Hepatocyte (in vitro differentiated cells): ENCODE measurements at places on chromosomes 1 and 21.

DNA sequence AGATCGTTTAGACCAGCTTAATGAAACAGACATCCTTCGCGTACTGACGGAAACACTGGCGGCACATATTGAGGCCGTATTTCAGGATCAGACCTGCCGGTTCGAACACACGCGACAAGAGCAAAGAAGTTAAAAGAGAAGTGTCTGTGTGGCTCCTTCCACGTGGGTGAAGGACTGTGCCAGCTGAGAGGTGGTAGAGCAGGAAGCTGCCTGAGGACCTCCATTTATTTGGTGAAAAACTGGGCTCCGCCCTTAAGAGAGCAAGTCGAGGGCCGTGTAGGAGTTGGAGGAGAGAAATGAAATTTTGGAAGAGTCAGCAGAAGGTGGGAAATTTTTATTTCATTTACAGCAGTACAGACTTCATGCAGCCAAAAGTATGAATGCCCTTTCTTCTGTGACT, 38.8 kb upstream of the ADORA3 start:
- no peak overlapping the region for H3K27ac ChIP-seq
- H3K4me1 ChIP-seq, result no peaks in the 10 kb centered on the region
- H3K36me3 ChIP-seq, result no peaks in the 10 kb centered on the region
- no peak for DNase-seq
- no peaks in the 10 kb centered on the region for H3K27me3 ChIP-seq

GRCh38 chr1:214967865-214968575, 114.5 kb upstream of the KCNK2 start:
- H3K4me1 ChIP-seq, result no peaks in the 10 kb centered on the region
- no peak for DNase-seq
- no peaks in the 10 kb centered on the region for H3K36me3 ChIP-seq
- H3K27ac ChIP-seq, result no peak overlapping the region
- no peak overlapping the region for H3K4me3 ChIP-seq

- H3K27me3 ChIP-seq, result no peaks in the 10 kb centered on the region
- no peak overlapping the region for H3K4me3 ChIP-seq
- H3K4me1 ChIP-seq, result no peaks in the 10 kb centered on the region
- H3K27ac ChIP-seq, result no peak overlapping the region
Observed at GRCh38 chr1:53620061-53620855, 118.7 kb downstream of the GLIS1 start.

DNA sequence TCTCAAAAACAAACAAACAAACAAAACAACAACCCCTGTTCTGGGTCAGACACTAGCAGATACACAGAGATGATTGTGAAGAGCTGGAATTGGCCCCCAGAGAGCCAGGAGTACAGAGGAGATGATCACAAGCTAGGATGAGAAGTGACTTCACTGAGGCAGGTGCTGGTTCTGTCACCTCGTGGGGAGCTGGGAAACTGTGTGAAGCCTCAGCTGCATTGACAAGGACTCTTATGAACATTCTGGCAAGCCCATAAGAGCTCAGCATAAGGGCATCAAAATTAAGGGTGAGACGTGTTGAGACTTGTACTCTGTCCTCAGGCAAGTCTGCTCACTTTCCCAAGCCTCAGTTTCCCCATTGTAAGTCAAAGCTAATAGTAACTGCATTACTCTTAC, 14.7 kb upstream of the PTP4A2 start:
- peaks cover 25% of the 10 kb centered on the region for H3K4me1 ChIP-seq
- H3K36me3 ChIP-seq, result no peaks in the 10 kb centered on the region
- no peaks in the 10 kb centered on the region for H3K27me3 ChIP-seq
- H3K27ac ChIP-seq, result no peak overlapping the region

GRCh38 chr1:42962641-42963377, 4.1 kb upstream of the SLC2A1 start:
- H3K27ac ChIP-seq, result peak overlapping the region; percentile 81
- DNase-seq, result peak; percentile 78
- H3K4me3 ChIP-seq, result no peak overlapping the region
- no peaks in the 10 kb centered on the region for H3K36me3 ChIP-seq
- H3K27me3 ChIP-seq, result no peaks in the 10 kb centered on the region

DNA sequence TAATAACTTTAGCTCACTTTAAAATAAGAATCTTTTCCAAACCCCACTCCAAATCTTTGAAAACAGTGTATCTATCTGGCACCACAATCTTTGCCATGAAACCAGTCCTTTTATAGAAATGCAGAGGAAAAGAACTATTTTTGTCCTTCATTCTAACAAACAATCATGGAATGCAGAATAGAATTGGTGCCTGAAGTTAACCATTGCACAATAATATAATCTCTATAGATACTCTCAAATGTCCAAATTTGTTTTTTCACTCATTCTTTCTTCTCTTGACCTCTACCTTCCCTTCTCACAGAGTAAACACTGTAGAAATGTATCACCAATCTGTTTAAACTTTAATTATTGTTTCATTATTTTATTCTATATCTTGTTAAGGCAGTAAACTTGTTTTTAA, 34.8 kb downstream of the TTLL7 start:
- no peaks in the 10 kb centered on the region for H3K36me3 ChIP-seq
- H3K4me1 ChIP-seq, result no peaks in the 10 kb centered on the region
- H3K4me3 ChIP-seq, result no peak overlapping the region
- H3K27me3 ChIP-seq, result no peaks in the 10 kb centered on the region
- no peak for DNase-seq

GRCh38 chr1:158952416-158952815, 21.1 kb downstream of the PYHIN1 start:
- no peak overlapping the region for H3K4me3 ChIP-seq
- H3K4me1 ChIP-seq, result no peaks in the 10 kb centered on the region
- no peaks in the 10 kb centered on the region for H3K36me3 ChIP-seq
- no peak for DNase-seq

DNA sequence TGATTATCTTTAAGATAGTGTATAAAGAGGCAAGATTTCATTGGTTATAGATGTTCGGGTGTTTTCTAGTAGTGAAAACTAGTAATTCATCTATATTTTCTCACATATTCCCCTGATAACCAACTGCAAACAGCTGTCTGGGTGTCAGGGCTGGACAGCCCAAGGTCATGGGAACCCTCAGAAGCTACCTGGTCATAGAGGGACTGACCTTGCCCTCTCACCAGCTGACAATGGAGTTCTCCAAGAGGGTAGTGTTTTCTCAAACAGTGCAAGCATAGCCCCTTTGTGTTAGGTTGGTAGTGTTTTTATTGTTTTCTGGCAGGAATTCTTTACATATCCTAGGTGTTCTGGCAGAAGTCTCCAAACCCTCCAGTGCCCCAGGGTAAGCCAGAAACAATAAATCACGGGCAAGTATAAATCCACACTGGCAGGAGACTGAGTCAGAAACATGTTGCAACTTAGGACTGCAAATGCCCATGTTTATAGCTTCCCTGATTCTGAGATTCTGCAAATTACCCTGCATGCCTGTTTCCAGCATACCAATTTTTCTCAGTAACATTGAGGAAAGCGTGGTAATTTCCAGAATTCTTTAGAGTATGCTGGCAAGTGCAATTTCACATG, 82.8 kb upstream of the ATP1A1 start:
- no peak overlapping the region for H3K4me3 ChIP-seq
- DNase-seq, result no peak
- no peak overlapping the region for H3K27ac ChIP-seq
- H3K27me3 ChIP-seq, result no peaks in the 10 kb centered on the region

GRCh38 chr1:216820345-216820744, 97.1 kb upstream of the ESRRG start:
- H3K27me3 ChIP-seq, result no peaks in the 10 kb centered on the region
- H3K36me3 ChIP-seq, result no peaks in the 10 kb centered on the region
- H3K4me1 ChIP-seq, result peaks cover 23% of the 10 kb centered on the region
- DNase-seq, result no peak

- no peaks in the 10 kb centered on the region for H3K4me1 ChIP-seq
- DNase-seq, result no peak
- H3K27ac ChIP-seq, result no peak overlapping the region
Observed at GRCh38 chr1:157646144-157646543, 48.3 kb upstream of the FCRL4 start.

- no peaks in the 10 kb centered on the region for H3K27me3 ChIP-seq
- H3K4me1 ChIP-seq, result peaks cover 24% of the 10 kb centered on the region
- DNase-seq, result no peak
Observed at GRCh38 chr1:59364037-59364436, 67.1 kb downstream of the FGGY start.

DNA sequence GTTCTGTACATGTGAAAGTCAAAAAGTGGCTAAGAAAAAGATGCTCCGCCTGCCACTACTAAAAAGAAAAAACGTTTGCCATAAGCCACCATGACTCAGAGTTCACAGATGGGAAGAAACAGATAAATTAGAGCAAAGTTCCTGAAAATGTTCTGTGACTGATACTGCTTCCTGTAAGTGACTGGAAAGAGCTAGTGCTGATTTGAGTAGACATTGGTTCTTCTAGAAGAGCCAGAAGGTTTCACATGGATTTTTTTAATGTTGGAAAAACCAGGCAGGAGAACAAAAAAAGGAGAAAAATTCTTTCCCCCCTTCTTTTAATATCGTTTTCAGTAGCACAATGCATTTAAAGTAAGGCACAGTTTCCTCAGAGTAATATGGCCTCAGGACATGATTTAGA, 221.4 kb downstream of the HLX start:
- peaks cover 9% of the 10 kb centered on the region for H3K4me1 ChIP-seq
- DNase-seq, result peak; percentile 13
- no peaks in the 10 kb centered on the region for H3K27me3 ChIP-seq
- H3K4me3 ChIP-seq, result no peak overlapping the region
- no peak overlapping the region for H3K27ac ChIP-seq

DNA sequence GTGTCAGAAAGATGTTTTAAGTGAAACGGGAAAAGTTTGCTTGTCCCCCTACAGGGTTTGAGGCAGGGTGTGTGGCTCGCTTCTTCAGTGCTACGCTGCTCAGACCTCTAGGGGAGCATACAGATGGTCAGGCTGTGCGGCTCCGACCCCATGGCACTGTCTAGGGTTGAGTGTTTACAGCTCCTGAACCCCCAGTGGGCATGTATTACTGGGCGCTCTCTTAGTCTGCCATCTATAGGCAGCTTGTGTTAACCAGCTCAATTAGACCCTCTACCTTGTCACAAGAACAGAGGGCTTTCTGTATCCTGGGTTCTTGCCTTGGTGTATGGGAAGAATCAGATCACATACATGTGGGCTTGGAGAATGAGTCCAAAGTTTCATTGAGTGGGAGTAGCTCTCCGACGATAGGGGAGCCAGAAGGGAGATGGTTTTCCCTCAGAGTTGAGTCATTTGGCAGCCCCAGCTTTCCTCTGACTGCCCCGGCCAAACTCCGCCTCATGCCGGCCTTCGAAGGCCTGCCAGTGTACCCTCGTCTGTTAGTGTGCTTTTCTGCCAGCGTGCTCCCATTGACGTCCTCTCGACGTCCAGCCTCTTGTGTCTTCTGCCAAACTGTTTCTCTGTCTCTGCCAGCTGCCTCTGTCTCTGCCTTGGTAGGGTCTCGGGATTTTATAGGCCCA, 38.6 kb upstream of the ADGRL4 start:
- no peaks in the 10 kb centered on the region for H3K36me3 ChIP-seq
- no peaks in the 10 kb centered on the region for H3K4me1 ChIP-seq
- H3K27me3 ChIP-seq, result no peaks in the 10 kb centered on the region
- no peak for DNase-seq

- H3K4me1 ChIP-seq, result no peaks in the 10 kb centered on the region
- H3K27me3 ChIP-seq, result no peaks in the 10 kb centered on the region
- H3K4me3 ChIP-seq, result no peak overlapping the region
- H3K36me3 ChIP-seq, result no peaks in the 10 kb centered on the region
- no peak for DNase-seq
- H3K27ac ChIP-seq, result no peak overlapping the region
Observed at GRCh38 chr1:239784896-239785295, 306.8 kb upstream of the FMN2 start.

GRCh38 chr1:61864489-61864888, 122.2 kb downstream of the PATJ start:
- no peaks in the 10 kb centered on the region for H3K27me3 ChIP-seq
- no peak for DNase-seq
- H3K4me1 ChIP-seq, result no peaks in the 10 kb centered on the region
- no peaks in the 10 kb centered on the region for H3K36me3 ChIP-seq
- H3K27ac ChIP-seq, result no peak overlapping the region

DNA sequence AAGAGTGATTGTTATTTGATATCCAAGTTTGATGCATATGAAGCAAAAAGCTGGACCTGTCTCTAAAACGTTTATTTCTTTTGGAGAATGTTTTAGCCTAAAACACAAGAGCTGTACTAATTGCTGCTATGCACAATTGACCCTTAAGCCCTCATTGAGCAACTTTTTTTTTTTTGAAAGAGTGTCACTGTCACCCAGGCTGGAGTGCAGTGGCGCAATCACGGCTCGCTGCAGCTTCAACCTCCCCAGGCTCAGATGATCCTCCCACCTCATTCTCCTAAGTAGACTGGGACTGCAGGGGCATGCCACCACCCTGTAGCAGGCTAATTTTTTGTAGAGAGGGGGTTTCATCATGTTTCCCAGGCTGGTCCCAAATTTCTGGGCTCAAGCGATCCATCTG, 129.1 kb downstream of the PIK3R3 start:
- no peaks in the 10 kb centered on the region for H3K4me1 ChIP-seq
- no peaks in the 10 kb centered on the region for H3K36me3 ChIP-seq
- no peak for DNase-seq

GRCh38 chr1:13756557-13757315, 56.7 kb downstream of the PRDM2 start:
- peaks cover 30% of the 10 kb centered on the region for H3K4me1 ChIP-seq
- no peak for DNase-seq
- H3K36me3 ChIP-seq, result no peaks in the 10 kb centered on the region
- H3K27ac ChIP-seq, result no peak overlapping the region
- no peak overlapping the region for H3K4me3 ChIP-seq

DNA sequence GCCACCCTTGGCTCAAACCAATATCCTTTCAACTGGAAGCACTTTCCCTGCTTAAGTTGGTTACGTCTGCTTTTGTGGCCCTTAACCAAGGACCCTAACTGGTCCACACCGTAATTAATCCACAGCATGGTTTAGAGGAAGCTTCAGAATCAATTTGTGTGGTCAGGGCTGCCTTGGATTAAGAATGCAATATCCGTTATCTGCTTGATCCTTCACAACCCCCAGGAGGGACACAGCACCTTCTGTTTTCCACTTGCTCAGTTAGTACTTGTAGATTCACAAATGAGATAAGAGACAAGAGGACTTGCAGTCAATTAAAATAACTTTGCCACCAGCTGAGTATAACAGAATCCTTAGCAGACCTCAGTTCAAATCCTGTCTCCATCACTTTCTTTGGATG, 56.9 kb upstream of the LRP8 start:
- H3K4me1 ChIP-seq, result no peaks in the 10 kb centered on the region
- H3K27me3 ChIP-seq, result no peaks in the 10 kb centered on the region
- no peak overlapping the region for H3K27ac ChIP-seq
- no peak for DNase-seq
- H3K4me3 ChIP-seq, result no peak overlapping the region

DNA sequence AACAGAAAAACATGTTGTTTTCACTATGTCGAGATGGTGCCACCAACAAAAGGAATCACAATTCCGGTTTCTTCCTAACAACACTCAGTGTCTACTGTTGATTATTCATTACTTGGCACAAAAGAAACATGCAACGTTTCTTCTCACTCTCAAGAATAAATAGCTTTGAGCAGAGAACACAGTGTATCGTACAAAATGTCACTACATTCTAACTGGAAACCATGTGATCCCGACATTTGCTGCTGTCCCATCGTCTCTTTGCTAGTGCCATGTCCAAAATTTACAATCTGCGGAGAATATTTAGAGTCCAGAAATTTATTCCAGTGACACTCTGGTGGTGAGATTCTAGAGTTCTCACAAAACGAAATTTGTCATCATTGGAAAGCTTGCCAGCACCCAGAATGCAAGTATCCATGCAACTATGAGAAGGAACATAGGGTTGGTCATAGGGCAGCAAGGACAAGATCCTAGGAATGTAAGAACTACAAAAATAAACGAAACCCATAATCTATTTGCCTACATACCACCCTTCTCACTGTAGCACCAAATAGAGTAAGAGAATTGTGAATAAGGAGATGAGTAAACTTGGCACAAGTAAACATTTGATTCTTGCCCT, 505.1 kb downstream of the LTN1 start:
- H3K4me3 ChIP-seq, result no peak overlapping the region
- no peaks in the 10 kb centered on the region for H3K27me3 ChIP-seq
- H3K36me3 ChIP-seq, result no peaks in the 10 kb centered on the region
